Hypothalamus (tissue), 51 donors: ENCODE measurements at places on chromosomes 13 and 19.
A peak's percentile ranks its signal among the peaks of the same experiment; 100 is the strongest.

GRCh38 chr13:27770809-27771208 is 21.5 kb upstream of the GSX1 start:
- no peak for DNase-seq

DNA sequence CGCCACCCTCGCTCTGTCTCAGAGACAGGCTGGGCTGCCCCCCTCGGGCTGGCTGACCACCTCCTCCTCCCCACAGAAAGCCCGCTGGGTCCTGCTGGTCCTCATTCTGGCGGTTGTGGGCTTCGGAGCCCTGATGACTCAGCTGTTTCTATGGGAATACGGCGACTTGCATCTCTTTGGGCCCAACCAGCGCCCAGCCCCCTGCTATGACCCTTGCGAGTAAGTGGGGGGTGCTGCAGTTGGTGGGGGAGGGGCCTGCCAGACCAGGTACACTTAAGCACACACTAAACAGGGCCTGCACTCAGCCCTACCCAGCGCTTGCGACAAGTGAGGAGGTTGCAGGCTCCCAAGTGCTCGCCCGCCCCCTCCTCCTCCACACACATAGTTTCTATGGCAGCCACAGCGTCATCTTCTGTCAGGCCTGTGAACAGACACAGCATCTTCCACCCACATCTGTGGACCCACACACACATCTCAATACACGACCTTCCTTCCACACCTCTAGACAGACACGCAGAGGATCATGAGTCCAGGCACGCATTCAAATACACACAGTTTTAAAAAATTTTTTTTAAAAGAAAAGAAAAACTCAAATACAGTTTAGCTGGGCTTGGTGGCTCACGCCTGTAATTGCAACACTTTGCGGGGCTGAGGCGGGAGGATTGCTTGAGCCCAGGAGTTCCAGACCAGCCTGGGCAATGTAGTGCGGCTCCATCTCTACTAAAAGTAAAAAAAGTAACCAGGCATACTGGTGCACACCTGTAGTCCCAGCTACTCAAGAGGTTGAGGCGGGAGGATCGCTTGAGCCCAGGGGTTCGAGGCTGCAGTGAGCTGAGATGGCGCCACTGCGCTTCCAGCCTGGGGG is 18.4 kb downstream of the PLD3 start:
- DNase-seq, result peak; percentile 75

DNA sequence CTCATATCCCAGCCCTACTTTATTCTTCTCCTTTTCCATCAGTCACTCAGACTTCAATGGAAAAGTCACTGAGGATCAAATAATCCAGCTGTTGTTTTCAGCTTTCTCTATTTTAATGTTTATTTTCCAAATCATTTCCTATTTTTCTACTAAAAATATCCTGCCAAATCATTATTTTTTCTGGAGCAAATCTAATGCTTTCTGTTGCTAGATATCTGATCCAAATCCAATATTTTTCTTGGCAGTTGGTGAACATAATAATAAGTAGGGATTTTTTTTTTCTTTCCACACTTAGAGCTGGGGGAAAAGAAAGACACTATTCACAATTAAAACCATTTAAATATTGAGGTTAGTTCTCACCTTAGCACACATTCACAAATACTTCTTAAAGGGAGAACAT is 656.1 kb downstream of the DACH1 start:
- no peak for DNase-seq

GRCh38 chr19:13290741-13291140 is 140.5 kb downstream of the IER2 start:
- no peak for DNase-seq

- DNase-seq, result no peak
Measured at GRCh38 chr19:13872339-13872694, 4.6 kb upstream of the NANOS3 start.

- no peak for DNase-seq
Measured at GRCh38 chr19:45507872-45508416, 665 bp downstream of the VASP start.

- DNase-seq, result no peak
Measured at GRCh38 chr13:88526186-88526852, 855.1 kb downstream of the SLITRK5 start.

DNA sequence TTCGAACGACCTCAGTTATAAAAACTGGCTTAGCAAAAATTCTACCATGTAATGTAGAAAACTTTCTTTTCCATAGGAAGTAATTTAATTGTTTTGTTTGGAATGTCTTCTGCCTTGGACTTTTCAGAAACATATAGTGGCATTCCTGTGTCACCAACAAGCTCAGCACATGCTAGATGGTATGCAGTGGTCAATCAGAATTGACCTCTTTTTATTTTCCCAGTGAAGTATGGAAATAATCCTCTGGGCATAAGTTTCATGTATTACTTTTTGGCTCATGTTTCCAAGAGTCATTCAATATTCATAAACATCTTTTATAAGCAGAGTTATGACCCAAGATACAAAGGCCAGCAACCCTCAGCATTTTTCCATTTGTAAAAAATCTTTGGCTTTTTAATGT is 33.6 kb downstream of the NALCN start:
- no peak for DNase-seq

DNA sequence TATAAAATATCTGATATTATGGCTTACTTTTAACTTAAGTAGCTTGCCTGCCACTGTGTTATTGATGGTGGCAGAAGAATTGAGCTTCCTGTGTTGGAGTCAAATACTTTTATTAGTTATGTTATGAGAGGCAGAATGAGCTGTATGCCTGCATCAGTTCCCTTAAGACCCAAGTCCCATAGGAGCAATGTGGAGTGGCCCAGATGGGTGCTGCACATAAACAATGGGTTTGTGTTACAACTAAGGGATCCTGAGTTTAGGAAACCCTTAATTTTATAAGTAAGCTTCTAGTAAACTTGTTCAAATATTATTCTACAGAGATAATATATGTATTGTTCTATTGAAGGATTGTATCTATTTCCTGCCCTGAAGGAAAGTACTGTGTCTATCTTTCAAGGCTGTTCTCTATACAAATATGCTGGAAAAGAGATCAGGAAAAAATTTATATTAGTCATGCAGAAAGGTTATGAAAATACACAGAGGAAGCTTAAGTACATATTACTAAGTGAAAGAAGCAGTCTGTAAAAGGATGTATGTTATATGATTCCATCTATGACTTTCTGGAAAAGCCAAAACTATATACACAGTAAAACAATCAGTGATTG is 2018.0 kb upstream of the PCDH20 start:
- DNase-seq, result no peak

GRCh38 chr19:1245494-1246264 is 2.7 kb upstream of the MIDN start:
- DNase-seq, result no peak

DNA sequence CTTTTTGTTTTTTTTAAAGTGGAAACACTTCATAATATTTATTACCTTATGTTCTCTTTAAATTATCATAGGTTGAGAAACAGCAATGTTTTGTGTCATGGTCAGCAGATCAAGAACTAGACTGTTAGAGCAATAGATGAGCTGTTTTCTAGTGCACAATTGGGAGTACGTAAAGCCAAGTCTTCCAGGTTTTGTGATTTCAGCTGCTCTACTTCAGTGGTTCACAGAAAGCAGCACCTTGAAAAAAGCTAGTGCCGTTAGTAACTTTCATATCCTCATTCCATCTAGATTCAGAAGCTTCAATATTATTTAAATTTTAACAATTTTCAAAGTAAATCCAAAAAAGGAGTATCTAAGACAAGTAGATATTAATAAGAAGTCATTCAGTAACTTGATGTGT is 1.9 kb downstream of the GPR18 start:
- no peak for DNase-seq

GRCh38 chr13:40434516-40435397 is 231.7 kb downstream of the FOXO1 start:
- no peak for DNase-seq

- DNase-seq, result no peak
Measured at GRCh38 chr13:37488726-37489125, 109.8 kb downstream of the POSTN start.

DNA sequence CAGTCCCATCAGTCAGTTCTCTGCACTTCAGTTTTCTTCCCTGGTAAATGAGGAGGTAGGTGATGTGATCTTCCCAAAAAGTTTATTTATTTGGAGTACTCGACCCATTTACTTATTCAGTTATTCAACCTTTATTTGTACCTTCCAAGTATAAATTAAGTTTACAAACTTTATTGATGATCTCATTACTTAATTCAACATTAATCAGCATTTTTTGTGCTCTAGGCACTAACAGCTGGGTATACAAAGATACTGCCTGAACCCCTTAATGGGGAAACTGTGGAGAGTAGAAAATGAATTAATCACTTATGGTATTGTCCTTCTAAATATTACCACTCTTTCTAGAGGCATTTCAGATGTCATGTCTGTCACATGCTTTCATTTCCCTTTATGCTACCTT is 293.3 kb downstream of the DLEU7 start:
- no peak for DNase-seq

DNA sequence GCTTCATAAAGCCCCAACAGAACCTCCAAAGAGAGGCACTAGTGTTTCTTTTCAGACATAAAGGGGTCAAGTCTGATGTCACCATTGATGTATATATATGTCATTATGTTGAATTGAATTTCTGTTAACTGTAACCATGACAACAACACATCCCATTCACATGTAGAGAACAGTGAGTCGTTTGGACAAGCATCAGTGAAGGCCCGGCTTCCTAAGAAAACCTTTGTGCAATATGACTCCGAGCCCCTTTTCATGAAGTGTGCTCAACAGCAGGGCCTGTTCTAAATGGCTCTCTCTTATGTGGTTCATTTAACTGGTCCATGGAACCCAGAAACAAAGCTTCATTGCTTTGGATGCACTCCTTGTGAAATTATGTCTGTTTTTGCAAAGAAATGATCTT is 67.2 kb upstream of the UBL3 start:
- no peak for DNase-seq

DNA sequence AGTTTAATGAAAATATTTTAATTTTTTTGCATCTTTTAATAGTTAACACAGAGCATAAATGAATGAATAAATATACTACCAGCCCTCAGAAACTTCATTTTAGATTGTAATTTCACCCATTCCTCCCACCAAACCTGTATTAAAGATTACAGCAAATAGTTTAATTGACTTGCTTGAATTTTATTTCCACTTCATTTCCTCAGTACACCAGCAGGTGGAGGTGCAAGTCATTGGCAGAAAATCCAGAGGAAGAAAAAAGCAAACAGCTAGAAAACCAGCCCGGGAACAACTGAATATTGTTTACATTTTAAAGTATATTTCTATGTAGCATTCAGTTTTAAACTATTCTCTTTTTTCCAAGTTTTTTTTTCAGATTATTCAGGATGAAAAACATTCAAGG is 177.8 kb downstream of the OLFM4 start:
- no peak for DNase-seq

DNA sequence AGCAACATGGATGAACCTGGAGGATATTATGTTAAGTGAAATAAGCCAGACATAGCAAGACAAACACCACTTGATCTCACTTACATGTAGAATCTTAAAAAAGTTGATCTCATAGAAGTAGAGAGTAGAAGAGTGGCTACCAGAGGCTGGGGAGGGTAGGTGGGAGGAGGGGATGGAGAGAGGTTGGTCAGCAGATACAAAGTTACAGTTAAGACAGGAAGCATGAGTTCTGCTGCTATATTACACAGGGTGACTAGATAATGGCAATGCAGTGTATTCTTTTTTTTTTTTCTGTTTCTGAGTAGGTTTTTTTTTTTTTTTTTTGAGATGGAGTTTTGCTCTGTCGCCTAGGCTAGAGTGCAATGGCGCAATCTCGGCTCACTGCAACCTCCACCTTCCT is 15.2 kb upstream of the THSD1 start:
- no peak for DNase-seq
